Fibroblast of upper back skin (primary cell): ENCODE measurements at places on chromosomes 7 and 10.

GRCh38 chr10:132986978-132987377 is 44.6 kb upstream of the CFAP46 start:
- no peak for DNase-seq

DNA sequence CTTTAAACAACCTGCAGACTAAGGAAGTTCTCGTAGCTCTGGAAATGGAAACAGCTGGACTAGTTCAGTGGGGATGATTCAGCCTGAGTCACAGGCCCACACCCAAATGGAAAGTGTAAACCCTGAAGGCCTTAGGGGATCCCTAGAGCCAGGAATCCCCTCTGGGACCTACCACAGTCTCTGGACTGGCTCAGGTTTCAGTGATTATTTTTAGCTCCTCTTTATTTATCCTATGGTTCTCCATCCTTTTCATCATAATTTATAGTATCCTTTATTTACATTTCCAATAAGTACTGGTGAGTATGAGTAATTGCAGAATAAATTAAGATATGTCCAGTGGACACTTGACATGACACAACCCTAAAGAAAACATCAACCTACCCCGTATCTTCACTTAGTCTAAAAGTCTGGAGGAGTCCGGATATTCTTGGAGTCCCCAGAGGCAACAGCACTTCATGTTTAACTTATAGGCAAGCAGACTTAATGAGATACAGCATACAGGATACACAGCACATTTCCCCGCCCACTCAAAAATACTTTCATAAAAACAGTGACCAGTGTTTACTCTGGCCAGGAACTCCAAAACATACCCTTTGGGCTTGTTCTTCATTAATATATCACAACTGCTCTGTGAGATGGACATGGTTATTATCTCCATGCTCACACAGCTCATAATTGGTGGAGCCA is 28.4 kb upstream of the SEMA3E start:
- DNase-seq: peak; percentile 95

GRCh38 chr7:107479303-107479702 is 9.4 kb downstream of the GPR22 start:
- no peak for DNase-seq

DNA sequence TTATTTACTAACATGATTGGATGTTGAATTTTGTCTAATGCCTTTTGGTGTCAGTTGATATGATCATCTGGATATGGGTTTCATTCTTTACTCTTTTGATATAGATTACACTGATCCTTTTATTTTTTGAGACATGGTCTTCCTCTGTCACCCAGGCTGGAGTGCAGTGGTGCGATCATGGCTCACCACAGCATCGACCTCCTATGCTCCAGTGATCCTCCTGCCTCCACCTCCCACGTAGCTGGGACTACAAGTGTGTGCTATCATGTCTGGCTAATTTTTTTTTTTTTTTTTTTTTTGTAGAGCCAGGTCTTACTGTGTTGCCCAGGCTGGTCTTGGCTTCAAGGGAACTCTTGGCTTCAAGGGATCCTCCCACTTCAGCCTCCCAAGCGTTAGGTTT is 27.1 kb downstream of the BMS1 start:
- no peak for DNase-seq

DNA sequence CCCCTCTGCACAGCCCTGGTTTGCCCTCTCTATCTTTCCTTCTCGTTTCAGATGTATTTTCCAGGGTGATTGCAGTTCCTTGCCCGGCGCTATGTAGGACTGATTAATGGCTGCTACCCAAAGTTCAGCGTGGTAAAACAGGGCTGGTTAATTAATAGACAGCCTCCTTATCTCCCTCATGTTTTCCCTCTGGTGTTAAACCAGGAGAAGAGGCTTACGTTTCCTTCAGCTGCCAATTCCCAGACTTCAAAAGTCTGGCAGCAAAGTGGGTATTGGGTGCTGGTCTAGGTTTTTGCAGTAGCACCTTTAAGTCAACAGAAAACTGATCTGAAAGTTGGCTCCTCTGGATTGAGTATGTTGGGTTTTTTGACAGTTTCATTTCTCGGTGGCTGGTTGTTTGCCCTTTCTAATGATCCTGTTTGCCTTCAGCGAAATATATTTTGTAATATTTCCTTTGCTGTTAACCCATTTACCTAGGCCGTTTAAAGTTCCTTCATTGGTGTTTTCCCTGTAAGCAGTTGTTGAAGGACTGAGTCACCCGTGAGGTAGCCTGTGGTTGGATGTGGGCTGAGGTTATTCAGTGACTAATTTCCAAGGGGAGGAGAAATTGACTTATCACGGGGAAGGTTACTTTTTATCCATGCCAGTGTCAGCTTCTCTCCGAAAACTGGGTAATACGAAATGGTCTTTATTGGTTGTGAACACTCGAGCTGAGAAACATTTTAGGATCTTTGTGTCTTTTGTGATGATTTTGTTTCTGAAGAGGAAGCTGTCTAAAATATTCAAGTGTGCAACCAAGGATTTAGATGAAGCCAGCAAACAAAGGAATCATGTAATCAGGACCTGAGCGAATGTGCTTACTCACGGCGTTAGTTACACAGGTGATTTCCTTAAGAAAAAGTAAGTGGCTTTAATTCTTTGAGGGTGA is 257.2 kb downstream of the KIAA1217 start:
- DNase-seq: peak; percentile 91

- DNase-seq: no peak
Measured at GRCh38 chr7:141268614-141269013, 194.8 kb downstream of the TMEM178B start.
